Cortex of kidney (tissue), 1 donor: ENCODE measurements at places on chromosomes 13 and 19.

DNA sequence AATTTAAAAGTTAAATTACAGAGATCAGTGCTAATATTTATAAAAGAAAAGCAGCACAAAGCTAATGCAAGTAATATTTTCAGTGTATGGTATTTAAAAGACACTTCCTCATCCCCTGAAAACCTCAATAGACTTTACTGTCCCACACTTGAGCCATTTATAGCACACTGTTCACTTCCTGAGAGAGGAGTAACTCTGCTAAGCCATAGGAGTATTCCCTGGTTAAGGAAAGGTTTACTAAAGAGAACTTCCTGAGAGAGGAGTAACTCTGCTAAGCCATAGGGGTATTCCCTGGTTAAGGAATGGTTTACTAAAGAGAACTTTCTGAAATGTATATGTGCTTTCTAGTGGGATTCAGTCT, 159.4 kb downstream of the NHLRC3 start:
- DNase-seq = no peak

GRCh38 chr19:1961000-1961883, 20.3 kb downstream of the CSNK1G2 start:
- DNase-seq = no peak

DNA sequence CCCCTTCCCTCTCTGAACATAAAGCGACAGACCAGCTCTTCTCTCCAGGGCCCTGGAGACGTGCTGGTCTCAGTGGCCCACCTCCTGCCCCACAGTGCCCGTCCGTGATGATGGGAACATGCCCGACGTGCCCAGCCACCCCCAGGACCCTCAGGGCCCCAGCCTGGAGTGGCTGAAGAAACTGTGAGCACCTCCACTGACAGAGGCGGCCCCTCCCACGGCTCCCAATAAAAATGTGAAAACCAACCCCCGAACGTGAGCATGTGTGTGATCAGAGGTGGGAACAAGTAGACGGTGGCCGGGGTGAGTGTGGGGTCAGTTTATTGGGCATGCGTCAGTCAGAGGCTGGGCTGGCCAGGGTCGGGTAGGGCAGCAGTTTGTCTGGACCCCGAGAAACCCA, 4.1 kb downstream of the NDUFA3 start:
- DNase-seq = no peak

GRCh38 chr13:97369261-97369893, 64.6 kb upstream of the RAP2A start:
- DNase-seq = no peak

DNA sequence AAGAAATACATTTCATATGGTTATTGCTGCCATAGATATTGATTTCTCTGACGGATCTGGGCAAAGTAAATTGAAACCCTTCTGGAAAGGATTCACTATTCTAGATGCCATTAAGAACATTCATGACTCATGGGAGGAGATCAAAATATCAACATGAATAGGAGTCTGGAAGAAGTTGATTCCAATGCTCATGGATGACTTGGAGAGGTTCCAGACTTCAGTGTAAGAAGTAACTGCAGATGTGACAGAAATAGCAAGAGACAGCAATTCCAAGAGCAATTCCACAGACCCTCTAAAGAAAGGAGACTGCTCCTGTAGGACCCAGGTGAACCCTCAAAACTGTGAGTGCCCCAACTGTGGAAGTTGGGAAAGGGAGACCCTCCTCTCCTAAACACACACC, 30.9 kb upstream of the KCTD12 start:
- DNase-seq = no peak

GRCh38 chr13:36998624-36999041, 507 bp downstream of the ALG5 start:
- no peak for DNase-seq
